Activated CD4-positive, alpha-beta T cell treated with anti-CD3 and anti-CD28 coated beads, Interleukin-2, Interleukin-4, amounts not matched to agents 100 ng/mL and 50 ng/mL, durations not matched to agents 16 hours and 8 hours (primary cell): ENCODE measurements at places on chromosomes 2 and 18.
A peak's percentile ranks its signal among the peaks of the same experiment; 100 is the strongest.

- no peak for DNase-seq
Measured at GRCh38 chr2:128395640-128396499, 77.2 kb upstream of the HS6ST1 start.

- DNase-seq, result no peak
Measured at GRCh38 chr2:240960309-240960970, 38.0 kb upstream of the SNED1 start.

- no peak for DNase-seq
Measured at GRCh38 chr2:239937866-239938640, 87.1 kb downstream of the NDUFA10 start.

DNA sequence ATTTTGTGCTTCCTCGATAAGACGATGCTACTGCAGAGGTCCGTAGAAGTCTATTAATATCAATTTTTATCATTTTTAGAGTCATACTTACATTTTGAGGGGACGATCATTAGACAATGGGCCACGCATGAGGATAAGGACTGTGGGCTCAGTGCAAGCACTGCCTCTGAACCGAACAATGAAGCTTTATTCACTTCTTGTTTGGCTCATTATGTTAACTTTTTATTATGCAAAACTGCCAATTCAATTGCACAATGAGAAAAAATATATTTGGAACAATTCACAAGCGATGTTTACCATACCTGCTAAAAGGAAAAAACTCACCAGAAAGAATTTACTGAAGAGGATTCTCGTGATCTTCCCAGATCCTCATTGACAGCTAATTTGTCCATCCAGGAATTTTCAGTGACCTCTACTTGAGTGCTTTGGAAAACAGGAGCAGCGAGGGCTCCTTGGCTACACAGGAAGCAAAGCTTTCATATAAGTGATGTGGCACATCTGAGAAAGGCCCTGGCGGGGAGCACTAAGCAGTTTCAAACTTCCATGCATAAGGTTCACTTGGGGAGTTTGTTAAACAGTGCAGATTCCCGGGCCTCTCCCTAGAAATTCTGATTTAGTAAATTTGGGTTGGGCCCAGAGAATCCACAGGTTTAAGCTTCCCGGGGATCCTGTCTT is 13.3 kb upstream of the CAPN13 start:
- DNase-seq, result no peak

GRCh38 chr2:209044307-209044706 is 379.5 kb upstream of the MAP2 start:
- DNase-seq, result no peak

DNA sequence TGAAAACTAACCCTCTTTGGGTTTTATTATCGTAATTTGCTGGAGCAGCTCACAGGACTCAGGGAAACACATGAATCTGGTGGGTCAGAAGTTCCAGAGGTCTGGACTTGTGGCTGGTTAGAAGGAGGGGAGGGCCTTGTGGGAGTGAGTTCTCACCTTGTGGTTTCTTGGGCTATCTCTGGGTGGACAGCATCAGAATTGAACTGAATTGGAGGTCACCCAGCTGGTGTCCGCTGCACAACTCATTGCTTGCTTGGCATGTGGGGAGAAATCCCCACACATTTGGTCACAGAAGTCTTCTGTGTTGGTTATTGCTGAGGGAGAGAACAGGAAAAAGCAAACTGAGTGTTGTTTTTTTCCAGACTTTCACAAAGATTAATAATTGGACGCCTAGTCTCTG is 27.5 kb downstream of the ZNF892 start:
- no peak for DNase-seq

DNA sequence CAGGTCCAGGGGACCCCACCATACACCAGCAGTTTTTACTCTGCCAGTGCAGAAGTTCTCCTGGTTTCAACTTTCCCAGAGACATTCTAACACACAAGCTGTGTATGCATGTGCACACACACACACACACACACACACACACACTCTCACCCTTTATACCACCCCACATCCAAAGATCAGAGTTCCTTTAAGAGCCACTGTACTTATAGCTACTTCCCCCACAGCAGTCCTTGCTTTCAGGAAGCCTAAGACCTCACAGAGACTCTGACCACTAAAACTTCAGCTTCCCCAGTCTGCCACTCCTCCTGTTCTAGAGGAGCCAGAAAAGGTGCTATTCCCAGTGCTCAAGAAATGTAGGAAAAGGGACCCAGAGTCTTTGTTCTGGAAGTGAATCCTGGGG is 107.8 kb downstream of the ZNF521 start:
- no peak for DNase-seq

DNA sequence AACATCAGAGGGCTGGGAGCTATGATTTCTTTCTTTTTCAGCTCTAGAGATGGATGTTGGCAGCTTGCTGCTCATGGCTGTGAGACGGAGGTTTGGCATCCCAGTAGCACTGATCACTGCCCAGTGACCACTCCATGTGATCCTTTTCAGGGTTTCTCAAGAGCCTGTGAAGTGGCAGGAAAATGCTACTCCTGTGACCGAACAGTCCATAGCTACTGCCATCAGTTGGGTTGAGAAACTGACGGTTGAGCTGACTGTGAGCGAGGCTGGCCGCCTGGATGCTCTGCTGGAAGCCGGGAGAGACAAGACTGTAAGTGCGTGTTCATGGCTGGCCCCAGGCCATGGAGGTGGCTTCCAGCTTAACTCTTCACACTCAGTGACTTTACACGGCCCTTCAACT is 34.2 kb downstream of the VWA3B start:
- no peak for DNase-seq

DNA sequence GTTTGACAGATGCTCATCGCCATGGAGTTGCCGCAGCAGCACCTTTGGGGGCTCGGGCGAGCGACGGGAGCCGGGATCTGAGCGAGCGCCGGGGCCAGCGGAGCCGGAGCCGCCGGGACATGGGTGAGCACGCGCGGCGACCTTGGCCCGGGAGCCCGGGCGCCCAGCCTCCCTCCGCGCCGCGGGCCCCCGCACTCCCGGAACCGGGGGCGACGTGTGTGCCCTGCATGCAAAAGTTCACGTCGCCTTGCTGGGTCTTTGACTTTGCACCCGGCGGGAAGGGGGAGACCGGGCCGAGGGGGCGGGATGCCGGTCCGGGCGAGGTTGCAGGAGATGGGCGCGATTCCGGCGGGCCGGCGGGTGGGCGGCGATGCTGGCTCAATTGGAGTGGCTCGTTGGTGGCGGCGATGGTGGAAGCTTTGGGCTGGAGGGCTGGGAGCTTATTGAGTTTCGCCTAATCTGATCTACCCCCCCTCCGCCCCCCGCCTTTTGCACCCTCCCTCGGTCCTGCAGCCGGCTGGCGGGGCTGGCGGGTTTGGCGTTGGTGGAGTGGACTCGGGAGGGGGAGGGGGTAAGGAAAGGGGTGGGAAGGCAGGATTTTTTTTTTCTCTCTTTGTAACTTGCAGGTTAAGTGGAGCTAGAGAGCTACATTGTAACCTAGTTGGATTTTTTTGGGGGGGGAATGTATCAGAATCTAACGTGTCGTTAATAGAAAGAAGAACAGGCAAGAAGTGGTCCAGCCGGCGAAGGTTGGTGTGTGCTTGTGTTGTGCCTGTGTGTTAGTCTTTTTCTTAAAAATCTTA is at the start of gene SETBP1:
TSS of gene SETBP1 (plus strand) at position 616 of the 803 bp plus-strand sequence. CDS start 20,459 bp downstream, outside the sequence.
- DNase-seq, result peak; percentile 7
